Ascending aorta (tissue), 2 donors: ENCODE measurements at places on chromosomes 11 and 22. TPM values are rescaled to one million over a fixed set of nuclear protein-coding genes. Genes with fewer than 3 reads are reported as not detected.

- DNase-seq = no peak
Measured at GRCh38 chr22:35605851-35606481, 11.2 kb downstream of the MB start.

DNA sequence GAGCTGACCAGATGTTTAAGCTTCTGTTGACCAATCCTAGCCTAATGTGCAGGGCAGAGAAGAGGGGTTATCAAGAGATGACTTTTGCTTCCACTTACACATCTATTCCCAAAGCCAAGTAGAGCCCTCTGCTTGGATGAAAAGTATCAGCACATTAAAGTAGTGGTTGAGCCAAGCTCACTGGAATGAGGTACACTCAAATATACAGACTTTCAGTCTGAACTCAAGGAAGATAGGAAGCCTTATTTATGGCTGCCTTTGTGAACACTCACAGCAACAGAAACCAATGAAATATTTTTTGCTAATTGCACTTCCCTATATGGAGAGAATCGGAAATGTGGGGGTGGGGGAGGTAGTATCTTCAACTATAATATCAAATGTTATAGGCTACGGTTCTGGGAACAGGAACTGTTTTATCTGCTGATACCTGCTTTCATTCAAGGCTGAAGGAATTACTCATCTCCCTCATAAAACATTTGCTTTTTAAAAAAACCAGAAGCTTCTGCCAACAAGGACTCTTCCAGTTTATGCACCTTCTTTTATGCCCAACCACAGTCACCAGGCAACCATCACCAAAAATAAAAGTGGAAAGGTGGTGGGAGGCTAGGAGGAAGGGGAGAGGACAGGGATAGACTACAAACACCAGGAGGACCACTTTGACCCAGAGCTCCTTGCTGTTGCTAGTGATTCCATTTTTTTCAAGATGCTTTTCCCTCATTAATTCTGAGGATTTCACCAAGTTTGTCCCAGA lies 91.2 kb downstream of the CLPB start:
- DNase-seq = no peak

DNA sequence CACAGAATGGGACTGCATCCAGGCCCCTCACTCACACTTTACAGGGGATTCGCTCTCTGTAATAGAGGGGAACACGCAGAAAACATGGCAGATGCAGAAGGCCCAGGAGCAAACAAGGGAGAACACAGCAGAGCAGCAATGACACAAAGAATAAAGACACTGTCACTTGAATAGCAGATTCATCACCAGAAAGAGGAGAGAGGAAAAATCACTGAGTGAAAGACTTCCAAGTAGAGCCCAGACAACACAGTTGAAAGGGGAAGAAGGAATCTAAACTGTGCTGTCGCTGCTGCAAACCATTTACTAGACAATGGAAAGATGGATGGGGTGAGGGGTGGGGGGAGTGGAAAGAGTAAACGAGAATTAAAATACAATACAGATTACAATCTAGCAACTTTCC lies 28.8 kb upstream of the RAPSN start:
- no peak for DNase-seq

DNA sequence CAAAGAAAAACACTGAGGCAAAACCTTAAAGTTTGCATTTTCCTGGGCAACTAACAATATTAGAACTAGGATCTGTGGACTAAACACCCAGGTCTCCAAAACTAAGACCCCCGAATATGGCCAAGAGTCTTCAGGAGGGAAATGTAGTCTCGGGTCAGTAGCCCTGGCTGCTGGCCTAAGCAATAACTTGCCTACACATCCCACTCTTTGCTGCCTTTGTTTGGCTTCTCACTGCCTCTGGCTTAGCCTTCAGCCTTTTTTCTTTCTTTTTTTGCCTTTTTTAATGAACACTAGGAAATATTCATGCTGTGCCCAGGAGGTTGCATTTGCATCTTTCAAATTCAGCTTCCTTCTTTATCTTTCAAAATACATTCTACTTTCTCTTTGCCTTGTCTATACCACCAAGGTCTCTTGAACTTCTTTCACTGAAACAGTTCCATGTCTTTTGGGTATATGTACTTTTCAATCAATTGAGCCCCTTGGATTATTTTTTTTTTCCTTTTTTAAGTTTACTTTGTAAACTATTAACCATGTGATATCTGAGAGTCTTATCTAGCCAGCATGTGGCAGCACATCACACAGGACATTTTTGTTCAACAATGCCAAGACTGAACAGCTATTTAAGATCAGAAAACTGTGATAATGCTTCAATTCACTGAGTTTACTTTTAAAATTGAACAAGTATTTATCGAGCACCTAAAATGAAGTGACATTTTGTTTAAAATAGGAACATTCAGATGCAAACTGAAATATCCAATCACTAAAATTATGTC lies 165.0 kb upstream of the TRPC6 start:
- DNase-seq = no peak

- DNase-seq = no peak
Measured at GRCh38 chr11:72752088-72752914, at the start of gene ARAP1. TSS of gene ARAP1 (minus strand) at chr11:72752408. CDS start at chr11:72727128, 25,280 bp downstream.

GRCh38 chr22:25120761-25121212 lies 78.9 kb upstream of the CRYBB3 start:
- no peak for DNase-seq

GRCh38 chr11:41206388-41206787 lies 253.1 kb downstream of the LRRC4C start:
- DNase-seq = no peak

GRCh38 chr11:78397398-78397797 lies 20.2 kb downstream of the GAB2 start:
- no peak for DNase-seq

GRCh38 chr11:120261931-120262330 lies 22.0 kb downstream of the POU2F3 start:
- DNase-seq = no peak

GRCh38 chr11:35815556-35816315 lies 128.1 kb upstream of the LDLRAD3 start:
- no peak for DNase-seq

DNA sequence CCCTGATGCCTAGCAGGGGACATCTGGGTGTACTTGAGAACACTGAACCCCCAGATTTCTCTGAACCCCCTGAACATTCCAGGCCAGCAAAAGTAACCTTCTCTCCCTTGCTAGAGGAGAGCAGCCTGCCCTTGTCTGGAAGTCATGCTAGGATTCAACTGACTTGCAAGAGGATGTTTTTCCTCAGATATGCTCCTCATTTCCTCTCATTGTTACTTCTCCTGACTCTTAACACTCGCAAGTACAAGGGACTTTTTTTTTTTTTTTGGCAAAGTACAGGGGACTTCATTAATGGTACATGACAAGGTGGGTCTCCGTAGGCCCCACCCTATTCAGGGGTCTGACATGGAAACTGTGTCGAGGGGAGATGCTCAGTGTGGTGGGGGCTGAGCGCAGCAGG lies 6.3 kb upstream of the MCHR1 start:
- no peak for DNase-seq

DNA sequence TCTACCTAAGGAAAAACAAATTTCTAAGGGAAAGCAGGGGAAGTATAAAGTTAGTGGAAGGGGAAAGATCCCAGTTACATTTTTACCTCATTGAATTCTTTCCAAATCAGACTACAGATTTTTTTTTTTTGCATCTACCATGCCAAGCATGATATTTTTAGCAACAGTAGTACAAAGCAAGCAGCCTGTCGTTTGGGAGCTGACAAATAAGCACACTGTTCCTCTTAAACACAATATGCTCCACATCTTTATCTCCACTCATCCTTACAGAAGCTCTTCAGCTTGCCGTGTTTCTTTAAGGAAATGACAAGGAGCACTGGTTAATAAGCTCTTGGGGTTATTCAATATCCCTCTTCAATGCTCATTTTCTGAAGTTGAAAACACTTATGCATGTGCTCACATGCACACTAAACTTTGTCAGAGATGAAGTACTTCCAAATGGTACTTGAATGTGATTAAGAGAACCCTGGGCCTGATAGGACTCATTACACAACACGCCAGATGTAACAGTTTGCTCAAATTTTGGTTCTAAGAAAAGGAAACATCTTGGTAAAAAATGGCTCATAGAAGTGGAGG lies 53.8 kb downstream of the PAX6 start:
- no peak for DNase-seq

DNA sequence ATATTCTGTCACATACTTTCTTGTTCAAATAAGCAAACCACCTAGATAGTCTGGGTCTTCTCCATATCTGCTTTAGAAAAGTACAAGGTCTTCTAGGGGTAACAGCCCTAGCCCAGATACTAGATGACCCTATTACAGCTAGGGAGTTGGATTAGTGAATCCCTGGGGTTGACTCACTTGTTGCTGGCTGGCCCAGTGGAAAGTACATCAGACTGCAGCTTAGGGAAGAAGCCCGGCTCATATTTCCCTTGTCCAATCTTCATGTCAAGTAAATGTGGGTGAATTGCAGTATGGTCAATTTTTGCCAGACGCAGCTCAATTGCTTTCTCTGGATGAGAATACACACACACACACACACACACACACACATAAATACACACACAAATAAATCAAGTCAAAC lies 79.1 kb upstream of the SCUBE2 start:
- no peak for DNase-seq

GRCh38 chr22:44401783-44402110 lies 89.0 kb upstream of the SHISAL1 start:
- no peak for DNase-seq

GRCh38 chr22:39369186-39369585 lies 19.4 kb downstream of the SYNGR1 start:
- no peak for DNase-seq

DNA sequence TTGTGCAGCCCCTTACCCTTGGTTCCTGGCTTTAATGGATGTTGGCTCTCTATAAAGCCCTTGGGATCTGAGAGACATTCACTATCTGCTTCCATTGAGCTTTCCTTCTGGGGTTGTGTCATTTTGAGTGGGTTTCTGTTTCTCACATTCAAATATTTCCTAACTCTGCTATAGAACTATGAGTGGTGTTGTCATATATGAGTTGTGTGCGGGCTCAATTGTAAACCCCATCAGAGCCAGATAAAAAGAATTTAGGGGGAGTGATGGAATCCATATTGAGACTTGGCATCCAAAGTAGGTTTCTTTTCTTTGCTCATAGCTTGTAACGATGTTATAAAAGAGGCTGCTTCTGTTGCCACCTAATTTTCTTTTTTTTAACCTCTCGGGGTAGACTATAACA lies 41.8 kb upstream of the SPON1 start:
- no peak for DNase-seq

- no peak for DNase-seq
Measured at GRCh38 chr11:10573028-10573427, 4.6 kb upstream of the LYVE1 start.

DNA sequence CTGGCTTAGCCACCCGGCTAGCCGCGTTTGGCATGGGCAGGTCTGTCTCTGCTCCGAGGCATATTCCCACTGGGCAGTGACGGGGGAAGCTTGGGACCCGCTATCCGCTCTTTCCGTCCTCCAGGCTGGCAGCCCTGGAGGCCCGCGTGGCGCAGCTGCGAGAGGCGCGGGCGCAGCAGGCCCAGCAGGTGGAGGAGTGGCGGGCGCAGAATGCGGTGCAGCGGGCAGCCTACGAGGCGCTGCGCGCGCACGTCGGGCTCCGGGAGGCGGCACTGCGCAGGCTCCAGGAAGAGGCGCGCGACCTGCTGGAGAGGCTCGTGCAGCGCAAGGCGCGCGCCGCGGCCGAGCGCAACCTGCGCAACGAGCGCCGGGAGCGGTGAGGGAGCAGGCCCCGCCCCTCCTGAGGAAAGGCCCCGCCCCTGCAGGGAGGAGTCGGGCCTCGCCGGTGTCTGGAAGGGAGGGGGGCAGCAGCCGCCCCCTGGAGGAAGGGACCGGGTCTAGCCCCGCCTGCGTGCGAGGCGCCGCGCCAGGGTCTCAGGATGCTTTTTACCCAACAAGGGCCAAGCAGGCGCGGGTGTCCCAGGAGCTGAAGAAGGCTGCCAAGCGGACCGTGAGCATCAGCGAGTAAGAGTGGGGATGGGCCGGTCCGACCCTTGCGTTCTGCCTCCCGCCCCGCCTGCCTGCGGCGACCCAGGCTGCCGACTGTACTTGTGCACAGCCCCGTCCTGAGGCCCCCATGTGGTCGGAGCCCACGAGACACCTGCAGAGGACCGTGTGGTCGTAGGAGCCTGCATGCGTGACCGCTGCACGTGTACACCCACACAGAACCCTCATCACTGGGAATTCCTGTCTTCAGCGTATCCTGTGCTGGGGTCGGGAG lies 7.9 kb downstream of the ATG16L2 start:
- DNase-seq = no peak

DNA sequence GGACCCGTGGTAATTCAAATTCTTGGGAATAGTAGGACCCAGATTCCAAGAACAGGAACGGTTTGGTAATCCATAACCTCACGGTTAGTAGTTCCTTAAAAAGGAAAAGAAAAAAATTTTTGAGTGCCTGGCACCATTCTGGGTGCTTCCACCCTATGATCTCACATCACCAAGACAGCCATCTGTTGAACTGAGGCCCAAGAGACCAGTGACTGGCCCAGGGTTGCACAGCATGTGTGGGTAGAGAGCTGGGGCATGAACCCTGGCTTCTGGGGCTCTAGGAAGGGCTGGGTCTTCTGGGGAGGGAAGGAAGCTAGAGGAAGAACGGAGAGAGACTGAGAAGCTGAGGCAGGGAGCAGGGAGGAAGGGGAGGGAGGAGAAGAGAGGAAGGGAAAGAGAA lies 4.7 kb upstream of the SPI1 start:
- DNase-seq = no peak

- DNase-seq = no peak
Measured at GRCh38 chr22:37822079-37822833, 926 bp upstream of the GALR3 start.

DNA sequence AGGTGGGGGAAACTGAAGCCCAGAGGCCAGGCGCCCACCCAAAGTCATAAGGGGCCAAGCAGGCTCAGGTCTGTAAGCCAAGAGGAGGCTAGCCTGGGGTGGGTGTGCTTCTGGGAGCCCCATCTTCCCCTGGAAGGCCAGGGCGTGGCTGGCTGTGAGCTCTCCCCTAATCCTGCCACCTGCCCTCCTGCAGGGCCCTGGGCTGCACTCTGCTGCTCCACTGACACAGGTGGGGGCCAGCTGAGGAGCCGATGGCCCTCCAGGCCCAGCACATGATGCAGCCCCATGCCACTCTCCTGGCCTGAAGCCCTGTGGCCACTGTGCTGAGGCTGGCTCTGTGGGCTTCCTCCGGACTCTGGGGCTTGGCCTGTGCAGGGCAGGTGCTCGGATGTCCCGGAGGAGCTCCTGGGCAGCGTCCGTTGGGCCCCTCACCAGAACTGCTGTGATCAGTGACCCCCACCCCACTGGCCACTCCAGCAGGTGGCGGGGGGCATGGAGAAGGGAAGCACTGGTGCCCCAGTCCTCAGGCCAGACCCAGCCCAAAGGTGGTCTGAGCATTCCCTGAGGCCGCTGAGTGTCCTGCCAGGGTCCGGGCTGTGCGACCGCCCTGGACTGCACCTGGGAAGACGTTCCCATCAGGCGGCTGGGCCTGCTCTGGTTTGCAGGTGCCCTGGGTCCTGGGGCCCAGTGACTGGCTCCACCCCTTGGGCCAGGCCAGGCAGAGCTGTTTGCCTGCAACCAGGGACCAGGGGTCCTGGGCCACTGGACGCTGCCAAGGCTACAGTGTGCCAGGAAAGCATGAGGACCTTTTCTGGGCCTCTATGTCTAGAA lies 8.5 kb downstream of the PIM3 start:
- peak; percentile 62 for DNase-seq

- DNase-seq = no peak
Measured at GRCh38 chr22:26781062-26781461, 123.7 kb downstream of the MIAT start.

The LGALS12 gene
- total RNA-seq = not detected

The CSF2RB gene
- total RNA-seq = 6.0 TPM

The PRR5L gene
- total RNA-seq = 32.5 TPM

The FOSL1 gene
- total RNA-seq = 123 TPM

The CLDN5 gene
- total RNA-seq = 482 TPM

The PANX3 gene
- not detected for total RNA-seq

The POTEH gene
- not detected for total RNA-seq

The OR52E8 gene
- not detected for total RNA-seq

The SLC22A8 gene
- total RNA-seq = not detected

The NTM gene
- total RNA-seq = not detected

The TNNT3 gene
- 10.1 TPM for total RNA-seq
